GF-D8 (cell line): ENCODE measurements at places on chromosomes 4 and X.

DNA sequence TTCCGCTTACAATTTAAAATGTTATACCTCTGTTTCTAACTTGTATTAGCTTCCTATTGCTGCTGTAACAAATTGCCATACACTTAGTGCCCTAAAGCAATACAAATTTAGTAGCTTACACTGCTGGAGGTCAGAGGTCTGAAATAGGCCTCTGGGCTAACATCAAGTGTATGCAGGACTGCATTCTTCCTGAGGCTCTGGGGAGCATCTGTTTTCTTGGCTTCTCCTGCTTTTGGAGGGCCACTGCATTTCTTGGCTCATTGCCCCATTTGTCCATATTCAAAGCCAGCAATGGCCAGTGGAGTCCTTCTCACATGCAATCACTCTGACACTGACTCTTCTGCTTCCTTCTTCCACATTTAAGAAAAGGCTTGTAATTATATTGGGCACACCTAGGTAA lies 639.8 kb upstream of the INTU start:
- no peak for DNase-seq

GRCh38 chrX:47706575-47706974 lies 47.6 kb upstream of the UXT start:
- no peak for DNase-seq

DNA sequence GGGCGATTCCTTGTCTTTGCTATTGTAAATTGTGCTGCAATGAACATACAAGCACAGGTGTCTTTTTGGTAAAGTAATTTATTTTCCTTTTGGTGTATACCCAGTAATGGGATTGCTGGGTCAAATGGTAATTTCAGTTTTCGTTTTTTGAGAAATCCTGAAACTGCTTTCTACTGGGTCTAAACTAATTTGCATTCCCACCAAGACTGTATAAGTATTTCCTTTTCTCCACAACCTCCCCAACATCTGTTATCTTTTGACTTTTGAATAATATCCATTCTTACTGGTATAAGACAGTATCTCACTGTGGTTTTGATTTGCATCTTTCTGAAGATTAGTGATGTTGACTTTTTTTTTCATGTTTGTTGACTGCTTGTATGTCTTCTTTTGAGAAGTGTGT lies 2506.0 kb downstream of the PCDH7 start:
- no peak for DNase-seq

DNA sequence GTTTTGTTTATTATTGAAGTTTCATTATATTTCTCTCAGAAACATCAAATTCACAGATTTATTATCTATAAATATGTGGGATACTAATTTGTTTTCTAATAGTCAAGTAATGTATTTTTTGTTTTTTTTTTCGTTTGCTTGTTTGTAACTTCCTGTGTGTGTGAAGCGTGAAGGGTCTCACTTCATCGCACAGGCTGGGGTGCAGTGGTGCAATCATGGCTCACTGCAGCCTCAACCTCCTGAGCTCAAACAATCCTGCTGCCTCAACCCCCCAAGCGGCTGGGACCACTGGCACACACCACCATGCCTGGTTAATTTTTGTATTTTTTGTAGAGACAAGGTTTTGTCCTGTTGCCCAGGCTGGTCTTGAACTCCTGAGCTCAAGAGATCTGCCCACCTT lies 55.1 kb downstream of the SH3RF1 start:
- DNase-seq: no peak

DNA sequence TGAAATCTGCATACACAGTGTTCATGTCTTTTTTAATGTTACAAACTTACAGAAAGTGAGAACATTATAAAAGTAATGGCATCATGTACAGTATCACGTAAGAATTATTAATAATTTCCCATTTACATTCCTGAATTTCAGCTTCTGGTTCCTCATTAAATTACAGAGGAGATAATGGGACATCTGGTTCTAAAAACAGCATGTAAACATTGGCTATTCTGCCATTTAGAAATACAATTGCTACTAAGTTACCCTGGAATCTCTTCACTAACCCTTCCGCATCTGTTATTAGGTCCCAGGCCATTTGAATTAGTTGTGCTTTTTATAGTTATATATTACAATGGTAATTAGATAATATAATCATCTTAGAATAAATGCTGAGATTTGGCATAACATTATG lies 505.1 kb downstream of the FSTL5 start:
- DNase-seq: no peak
